ENCODE measurements at places on chromosomes 6 and 20.

DNA sequence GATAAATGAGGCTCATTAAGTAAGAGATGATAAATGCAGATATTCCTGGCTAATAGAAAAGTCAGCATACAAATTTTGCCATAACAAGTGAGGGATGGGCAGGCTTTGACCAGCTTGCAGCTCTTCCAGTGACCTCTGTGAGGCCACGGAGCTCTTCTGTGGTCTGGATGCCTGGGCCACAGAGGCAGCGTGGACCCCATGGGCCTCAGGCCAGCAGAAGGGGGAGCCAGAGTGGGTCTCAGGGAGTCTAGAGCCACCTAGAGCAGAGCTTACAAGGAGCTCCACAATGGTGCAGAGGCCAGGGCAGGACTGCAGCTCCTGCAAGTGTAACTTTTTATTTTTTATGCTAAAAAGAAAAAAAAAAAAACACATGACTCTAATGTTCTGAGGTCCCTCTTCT, 165.1 kb downstream of the ARID1B start:
- DNase-seq, result no peak

GRCh38 chr20:49501917-49502316, 19.4 kb upstream of the KCNB1 start:
- peak; percentile 46 for DNase-seq

GRCh38 chr20:44827401-44827800, 17.1 kb upstream of the RIMS4 start:
- no peak for DNase-seq

GRCh38 chr20:46990017-46990595, 95.5 kb downstream of the EYA2 start:
- no peak for DNase-seq

GRCh38 chr6:166408936-166409755, 26.4 kb upstream of the MPC1 start:
- no peak for DNase-seq

GRCh38 chr20:59007665-59008511, 834 bp upstream of the CTSZ start:
- DNase-seq, result no peak

DNA sequence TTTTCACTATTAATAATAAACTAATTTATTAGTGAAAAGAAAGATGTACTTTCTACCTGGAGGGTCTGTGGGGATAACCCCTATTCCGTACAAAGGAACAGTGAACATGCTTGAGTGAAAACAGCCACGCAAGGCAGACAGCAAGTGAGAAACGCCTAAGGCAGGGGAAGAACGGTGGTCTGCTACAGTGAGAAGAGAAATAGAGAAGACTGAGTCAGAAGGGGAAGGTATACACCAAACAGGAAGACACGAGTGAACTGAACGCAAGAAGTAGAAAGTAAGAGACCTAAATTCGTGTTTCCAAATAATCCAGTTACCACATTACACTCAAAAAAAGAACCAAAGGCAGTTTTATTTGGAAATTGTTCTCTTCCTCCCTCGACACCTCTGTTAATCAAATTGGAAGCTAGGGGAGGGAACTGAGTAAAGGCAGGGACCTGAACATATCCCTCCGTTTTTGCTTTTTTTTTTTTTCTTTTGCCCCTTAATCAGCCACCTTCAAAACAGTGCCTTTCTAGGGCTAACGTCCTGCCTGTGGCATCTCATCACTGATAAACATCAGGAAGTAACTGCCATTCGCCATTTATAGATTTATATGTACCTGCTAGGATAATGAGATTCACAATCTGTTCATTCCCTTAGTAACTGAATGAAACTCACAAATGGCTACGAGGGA, 48.9 kb downstream of the ATXN1 start:
- DNase-seq, result peak; percentile 51

- DNase-seq, result no peak
These were observed 131.9 kb downstream of the MAP3K7 start for GRCh38 chr6:90454836-90455427.

DNA sequence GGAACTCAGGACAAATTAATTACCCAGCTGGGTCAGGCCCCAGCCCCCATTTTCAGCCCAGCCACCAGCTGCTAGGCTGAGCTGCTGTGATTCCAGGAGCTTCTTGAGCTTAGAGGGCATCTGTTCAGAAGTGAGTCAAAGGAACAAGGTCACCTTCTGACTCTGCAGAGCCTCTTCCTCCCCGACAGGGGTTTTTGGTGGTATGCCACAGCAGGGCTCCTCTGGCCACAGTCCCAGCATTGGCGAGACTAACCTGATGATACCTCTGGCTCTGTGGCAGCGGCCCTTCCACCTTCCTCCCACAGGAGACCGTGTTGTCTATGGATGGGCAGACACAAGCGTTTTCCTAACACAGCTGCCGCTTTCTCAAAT, 39.7 kb downstream of the ZC3H12D start:
- no peak for DNase-seq

DNA sequence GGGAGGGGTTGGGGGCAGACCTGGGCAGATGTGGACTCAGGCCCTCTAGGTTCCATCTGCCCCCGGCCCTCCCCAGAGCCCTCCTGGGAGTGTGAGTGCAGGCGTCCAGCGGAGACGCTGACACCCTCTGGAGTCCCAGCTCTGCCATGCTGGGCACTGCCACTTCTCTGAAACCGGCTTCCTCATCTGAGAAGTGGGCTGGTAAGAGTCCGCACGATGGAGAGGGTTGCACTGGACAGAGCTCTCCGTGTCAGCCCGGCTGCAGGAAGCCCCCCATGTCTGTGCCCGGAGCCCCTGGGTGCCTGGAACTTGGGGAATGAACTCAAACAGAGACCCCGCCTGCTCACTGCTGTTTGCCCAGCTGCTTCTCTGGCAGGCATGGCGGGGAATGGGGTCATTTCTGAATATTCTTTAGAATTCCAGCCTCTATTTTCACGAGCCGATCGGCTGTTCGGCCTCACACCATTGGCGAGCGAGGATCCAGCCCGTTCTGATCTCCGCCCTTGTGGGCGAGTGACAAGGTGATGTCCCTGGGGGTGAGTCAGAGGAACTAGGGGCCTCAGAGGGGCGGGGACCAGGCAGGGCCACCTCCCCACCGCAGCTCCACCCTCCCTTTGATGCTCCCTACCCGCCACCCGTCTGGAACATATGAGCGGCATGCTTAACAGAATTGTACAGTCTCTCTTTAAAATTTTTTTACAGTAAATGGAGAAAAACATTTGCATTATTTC, 47.8 kb upstream of the GATA5 start:
- no peak for DNase-seq

DNA sequence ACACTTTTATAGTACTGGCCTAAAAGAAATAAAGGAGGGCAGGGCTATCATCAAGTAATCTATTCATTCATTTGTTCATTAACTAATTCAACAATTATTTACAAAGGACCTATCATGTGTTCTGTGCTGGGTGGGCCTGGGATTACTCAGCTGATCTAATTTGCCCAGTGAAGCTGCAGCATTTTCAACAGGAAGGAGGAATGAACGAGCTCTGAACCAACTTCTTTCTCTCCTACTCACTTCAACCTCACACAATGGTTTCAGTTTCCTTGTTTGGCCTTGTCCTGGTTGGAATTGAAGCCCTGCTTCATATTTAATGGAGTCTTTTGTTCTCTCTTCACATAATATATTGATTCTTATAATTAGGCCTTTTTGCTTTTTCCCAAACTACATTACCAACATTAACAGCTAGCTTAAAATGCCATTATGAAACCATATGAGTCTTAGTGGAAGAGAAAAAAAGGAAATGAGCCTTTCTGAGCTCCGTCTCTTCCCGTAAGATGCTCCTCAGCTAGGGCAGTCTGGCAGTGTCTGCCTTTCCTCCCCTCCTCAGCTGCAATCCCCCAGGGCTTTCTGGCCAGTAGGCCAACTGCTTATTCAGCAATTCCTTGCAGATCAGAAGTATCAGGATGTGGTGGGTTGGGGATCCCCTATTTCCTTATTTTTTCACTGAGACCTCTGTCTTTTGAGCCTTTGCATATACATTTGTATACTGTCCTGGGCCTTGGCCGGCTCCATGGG, 79.4 kb upstream of the NRN1 start:
- no peak for DNase-seq
